ENCODE measurements at places on chromosomes 4 and X. TPM values are rescaled to one million over a fixed set of nuclear protein-coding genes. Genes with fewer than 3 reads are reported as not detected.

The RASGEF1B gene
- 2.7 TPM for total RNA-seq

The CRLF2 gene
- 3.4 TPM for total RNA-seq

GRCh38 chr4:90503677-90504076 is 376.5 kb downstream of the CCSER1 start:
- no peak for DNase-seq

- DNase-seq: peak; percentile 33
These were observed 2.9 kb downstream of the HCFC1 start for GRCh38 chrX:153968754-153969124.

GRCh38 chr4:101793397-101793796 is 2.9 kb downstream of the BANK1 start:
- DNase-seq: no peak

GRCh38 chrX:110159865-110160264 is 157.0 kb downstream of the TMEM164 start:
- DNase-seq: no peak

- DNase-seq: peak; percentile 30
These were observed 6.9 kb downstream of the PJA1 start for GRCh38 chrX:69158166-69158980.

- DNase-seq: peak; percentile 25
These were observed 497 bp downstream of the HPGD start for GRCh38 chr4:174521800-174522182.

- DNase-seq: no peak
These were observed 7.5 kb downstream of the FAM9C start for GRCh38 chrX:13036896-13037295.

DNA sequence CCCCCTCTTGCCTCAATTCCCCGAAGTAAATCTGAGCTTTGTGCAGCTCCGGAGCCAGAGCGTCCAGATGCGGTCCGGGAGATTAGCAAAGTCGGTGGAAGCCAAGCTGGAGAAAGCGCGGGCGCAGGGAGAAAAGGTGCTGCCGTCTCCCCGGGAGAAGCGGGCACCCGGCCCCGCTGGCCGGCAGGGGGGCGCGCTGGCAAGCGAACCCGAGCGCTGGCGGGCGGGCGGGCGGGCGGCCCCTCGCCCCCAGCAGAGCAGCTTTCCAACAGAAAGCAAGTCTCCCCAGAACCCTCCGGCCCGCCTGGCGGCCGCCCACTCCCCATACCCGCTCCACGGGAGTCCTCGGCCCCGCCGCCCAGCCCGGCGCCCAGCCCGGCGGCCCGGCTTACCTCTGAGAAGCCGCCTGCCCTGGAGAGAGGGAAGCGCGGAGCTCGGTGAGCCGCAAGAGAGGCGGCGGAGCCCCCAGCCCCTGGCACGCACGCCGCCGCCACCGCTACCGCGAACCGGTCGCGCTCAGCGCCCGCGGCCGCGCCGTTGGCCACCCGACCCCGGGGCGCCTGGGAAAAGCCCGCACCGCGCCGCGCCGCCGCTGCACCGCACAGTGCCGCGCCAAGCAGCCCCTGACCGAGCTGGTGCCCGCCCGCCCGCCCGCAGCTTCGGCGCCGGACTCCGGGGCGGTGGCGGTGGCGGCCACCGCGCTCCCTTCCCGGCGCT is 529 bp upstream of the CITED1 start:
- no peak for DNase-seq
